Urinary bladder (tissue), 4 donors: ENCODE measurements at places on chromosomes 1 and 21. TPM values are rescaled to one million over a fixed set of nuclear protein-coding genes. Genes with fewer than 3 reads are reported as not detected.

The MAP10 gene
- polyA plus RNA-seq = 2.4 TPM

GRCh38 chr1:61967750-61968149 is 225.5 kb downstream of the PATJ start:
- DNase-seq = no peak

The CRYBG2 gene
- polyA plus RNA-seq = 3.3 TPM

The ANKRD65 gene
- 17.7 TPM for polyA plus RNA-seq

DNA sequence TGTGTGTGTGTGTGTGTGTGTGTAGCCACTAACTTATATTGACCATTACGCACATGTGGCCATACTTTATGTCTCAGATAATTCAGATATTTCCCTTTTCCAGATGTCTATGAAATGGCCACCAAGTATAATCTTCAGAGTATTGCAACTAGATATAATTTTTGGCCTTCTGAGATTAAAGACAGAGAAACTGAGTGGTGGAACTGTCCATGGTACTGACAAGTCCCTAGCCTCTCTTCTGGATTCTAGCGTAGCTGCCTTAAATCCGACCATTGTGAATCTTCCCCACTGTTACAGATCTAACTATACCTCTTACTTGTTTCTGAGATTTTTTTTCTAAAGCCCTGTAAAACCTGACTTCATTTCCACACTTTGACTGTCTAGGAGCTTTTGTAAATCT is 100.0 kb upstream of the SERTAD4 start:
- DNase-seq = no peak

GRCh38 chr1:154221278-154222001 is 685 bp downstream of the UBAP2L start:
- DNase-seq = peak; percentile 13

The ZBTB8B gene
- 0.04 TPM for polyA plus RNA-seq

The HSF2BP gene
- 0.37 TPM for polyA plus RNA-seq

DNA sequence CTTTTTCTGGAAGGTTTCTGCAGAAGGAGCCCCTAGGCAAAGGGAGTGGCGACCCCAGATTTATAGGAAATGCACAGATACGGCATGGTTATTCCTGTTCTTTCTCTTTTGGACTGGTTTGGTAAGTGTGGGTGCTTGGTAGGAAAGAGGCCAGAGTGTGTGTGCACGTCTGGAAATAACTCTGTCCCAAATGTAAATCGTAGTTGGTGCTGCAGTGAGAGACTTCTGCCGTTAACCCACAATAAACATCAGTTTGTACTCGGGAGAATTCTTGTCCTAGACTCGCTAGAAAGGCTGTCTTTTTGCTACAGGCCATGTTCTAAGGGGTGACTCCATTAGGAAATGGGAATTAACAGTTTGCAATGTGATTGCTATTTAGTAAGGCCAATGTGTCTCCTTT is 779 bp downstream of the SLC44A3 start:
- no peak for DNase-seq

The PAX7 gene
- not detected for polyA plus RNA-seq

DNA sequence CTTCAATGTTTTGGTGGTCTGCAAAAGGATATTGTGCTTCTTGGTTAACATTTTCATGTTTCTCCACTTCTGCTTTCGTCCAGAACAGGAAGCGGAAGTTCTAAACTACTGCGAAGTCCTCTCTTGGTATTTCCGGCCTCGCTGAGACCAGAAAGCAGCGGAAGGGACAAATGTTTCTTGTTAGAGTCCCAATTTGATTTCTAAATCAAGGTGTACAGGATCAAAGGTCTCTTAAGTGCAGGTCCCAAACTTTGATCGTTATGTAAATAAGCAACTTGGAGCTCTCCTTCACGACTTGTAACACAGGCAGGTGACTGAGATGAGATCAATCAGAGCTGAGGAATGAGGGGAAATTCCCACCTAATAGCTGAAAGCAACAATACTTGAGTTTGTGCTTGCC is 40.1 kb upstream of the HMCN1 start:
- DNase-seq = no peak

DNA sequence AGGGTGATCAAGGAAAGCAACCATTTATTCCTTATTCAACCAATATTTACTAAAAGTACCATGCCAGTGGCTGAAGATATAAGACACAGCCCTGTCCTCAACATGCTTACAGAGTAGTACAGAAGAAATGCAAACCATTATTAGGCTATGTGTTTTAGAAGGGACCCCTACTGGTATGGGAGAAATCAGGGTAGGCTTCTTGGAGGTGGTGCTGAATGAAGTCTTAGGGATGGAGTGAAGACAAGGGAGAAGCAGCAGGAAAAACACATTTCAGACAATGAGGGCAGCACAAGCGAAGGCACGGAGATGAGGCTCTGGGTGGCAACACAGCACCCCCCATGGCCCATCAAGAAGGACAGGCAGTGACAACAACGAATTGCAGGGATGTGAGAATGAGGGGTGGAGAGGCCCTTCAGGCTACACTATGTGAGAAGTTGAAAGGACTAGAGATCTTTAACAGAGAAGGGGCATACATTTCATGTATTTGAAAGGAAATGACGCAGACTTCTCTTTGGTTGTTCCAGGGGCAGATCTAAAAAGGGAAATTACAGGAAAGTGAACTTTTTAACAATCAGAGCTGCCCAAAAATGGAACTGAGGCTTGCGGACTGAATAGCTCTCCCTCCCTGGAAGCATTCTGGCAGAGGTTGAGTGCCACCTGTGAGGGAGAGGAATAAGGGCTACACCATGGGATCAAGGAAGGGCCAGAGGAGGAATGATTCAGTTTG is 16.8 kb upstream of the CD58 start:
- no peak for DNase-seq

- DNase-seq = no peak
Measured at GRCh38 chr21:36747041-36747814, 48.3 kb downstream of the SIM2 start.

DNA sequence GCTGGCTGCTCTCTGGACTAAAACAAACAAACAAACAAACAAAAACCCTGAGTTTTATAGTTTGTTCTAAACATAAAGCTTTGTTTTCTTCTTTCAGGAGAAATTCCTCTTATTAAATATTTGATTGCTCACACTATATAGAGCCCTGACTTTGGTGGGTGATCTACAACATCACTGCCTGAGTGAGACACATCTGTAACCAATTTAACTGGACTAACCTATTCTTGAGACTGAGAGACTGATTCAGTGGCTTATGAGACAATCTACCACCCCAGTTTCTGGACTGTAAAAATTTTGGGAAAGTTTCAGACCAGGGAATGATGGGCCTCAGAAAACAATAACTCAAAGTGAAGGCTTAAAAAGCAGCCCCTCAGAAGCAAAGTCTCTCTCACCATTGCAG is 537.0 kb downstream of the NEGR1 start:
- DNase-seq = no peak

GRCh38 chr1:94927405-94928175 is 680 bp upstream of the CNN3 start:
- DNase-seq = no peak

- DNase-seq = no peak
Measured at GRCh38 chr1:23905461-23906025, 7.6 kb downstream of the CNR2 start.

- DNase-seq = no peak
Measured at GRCh38 chr1:18999359-18999758, 42.9 kb upstream of the IFFO2 start.

GRCh38 chr21:26443867-26444266 is 129.2 kb downstream of the CYYR1 start:
- DNase-seq = no peak

The KIF26B gene
- polyA plus RNA-seq = 0.62 TPM

The CRNN gene
- not detected for polyA plus RNA-seq

- DNase-seq = no peak
Measured at GRCh38 chr1:79633456-79633855, 626.9 kb upstream of the ADGRL4 start.

The C1orf115 gene
- polyA plus RNA-seq = 9.5 TPM

The SHISAL2A gene
- polyA plus RNA-seq = 0.20 TPM

The CELA2A gene
- polyA plus RNA-seq = not detected

DNA sequence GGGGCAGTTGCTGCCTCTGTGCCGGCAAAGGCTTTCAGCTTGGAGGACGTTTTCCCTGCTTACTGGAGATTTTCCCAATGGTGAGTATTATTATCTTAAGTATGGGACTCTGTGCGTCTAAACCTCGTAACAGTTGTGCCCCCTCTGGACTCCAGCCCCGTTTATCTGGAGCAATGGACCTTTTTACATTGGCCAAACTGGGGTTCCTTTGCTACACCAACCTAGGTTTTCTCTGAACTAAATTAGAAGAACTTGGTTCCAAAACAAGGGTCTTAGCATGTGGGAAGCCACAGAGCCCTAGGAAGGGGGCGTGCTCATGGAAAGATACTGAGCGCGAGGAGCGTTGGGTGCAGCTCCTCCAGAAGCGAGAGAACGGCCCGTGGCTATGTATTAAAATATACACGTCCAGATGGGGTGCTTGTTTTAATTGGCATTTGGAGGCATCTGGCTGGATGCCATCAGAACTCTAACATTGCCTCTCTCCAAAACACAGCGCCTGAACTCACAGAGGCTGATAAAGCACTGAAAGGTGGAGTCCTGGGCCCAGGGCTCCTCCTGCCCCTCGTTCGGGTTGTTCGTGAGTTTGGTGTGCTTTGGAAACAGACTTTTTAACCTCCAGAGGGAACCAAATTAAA is 28.4 kb downstream of the POFUT2 start:
- DNase-seq = no peak

The LMX1A gene
- polyA plus RNA-seq = 0.29 TPM

The AIRE gene
- polyA plus RNA-seq = 0.03 TPM

DNA sequence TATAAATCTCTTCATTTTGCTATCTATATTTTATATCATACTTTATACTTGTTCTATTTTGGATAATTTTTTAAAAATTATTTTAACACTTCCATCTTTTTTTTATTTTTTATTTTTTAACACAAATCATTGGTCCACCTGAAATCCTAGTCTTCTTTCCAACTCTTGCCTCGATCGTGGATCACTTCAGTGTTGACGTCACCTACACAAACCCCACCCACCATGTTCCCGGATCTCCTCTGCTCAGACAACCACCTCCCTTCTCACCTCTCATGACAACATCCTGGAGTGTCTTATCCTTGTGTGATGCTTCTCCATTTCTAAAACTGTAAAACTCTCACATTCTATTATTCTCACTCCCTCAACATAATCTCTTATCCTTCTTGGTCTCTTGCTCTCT is 34.1 kb upstream of the BTG3 start:
- DNase-seq = no peak

- DNase-seq = peak; percentile 3
Measured at GRCh38 chr1:51518586-51519047, 449 bp downstream of the EPS15 start.

DNA sequence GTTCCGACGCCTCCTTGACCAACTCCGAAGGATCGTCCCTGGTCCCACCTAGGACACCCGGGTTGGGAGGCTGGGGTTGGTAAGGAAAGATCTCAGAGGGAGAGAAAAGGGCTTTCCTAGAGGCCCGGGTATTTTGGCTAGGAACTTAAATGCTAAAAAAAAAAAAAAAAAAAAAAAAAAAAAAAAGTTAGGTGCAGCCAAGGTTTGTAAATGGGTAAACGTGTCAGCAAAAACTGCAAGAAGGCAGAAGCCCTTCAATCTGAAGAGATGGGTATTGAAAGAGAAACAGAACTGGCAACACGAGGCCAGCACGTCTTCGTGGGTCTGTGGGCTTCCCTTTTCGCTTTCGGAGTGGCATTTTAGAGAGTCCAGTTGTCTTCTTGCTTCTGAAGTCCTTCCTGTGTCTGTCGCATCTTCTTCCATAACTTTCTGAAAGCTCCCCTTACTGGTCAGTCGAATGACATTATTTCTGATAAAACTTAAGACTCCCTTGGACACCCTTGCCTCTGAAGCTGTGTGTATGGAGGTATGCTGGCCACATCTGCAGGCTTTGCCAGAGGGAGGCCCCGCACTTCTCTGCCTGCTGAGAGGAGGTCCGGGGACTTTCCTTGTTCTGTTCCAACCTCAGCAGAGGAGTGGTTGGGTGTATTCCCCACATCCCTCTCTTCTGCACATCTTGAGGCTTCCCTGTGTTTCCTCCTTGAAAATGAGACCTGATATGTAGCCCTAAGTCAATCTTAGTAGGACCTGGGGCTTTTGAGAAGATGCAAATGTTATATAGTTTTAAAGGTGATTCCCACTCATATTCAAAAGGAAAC is 745 bp downstream of the RCSD1 start:
- DNase-seq = no peak

The OR2T35 gene
- not detected for polyA plus RNA-seq

GRCh38 chr1:228350831-228351781 is 55.5 kb downstream of the TRIM11 start:
- DNase-seq = no peak

DNA sequence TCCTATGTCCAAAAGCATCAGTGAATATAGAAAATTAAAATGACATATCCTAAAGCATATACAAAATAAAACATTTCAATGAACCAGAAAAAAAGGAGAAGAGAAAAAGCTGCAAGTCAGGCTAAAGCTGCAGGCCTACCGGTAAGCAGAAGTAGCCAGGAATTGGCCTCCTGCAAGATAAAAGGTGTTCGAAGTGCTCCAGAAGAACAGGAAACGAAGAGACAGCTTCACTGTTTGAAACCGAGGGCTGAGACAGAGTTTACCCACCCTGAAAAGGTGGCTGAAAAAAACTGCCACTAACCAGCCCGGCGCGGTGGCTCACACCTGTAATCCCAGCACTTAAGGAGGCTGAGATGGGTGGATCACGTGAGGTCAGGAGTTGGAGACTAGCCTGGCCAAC is 37.4 kb downstream of the NSL1 start:
- no peak for DNase-seq

GRCh38 chr1:40708750-40709099 is 17.2 kb downstream of the NFYC start:
- DNase-seq = no peak

DNA sequence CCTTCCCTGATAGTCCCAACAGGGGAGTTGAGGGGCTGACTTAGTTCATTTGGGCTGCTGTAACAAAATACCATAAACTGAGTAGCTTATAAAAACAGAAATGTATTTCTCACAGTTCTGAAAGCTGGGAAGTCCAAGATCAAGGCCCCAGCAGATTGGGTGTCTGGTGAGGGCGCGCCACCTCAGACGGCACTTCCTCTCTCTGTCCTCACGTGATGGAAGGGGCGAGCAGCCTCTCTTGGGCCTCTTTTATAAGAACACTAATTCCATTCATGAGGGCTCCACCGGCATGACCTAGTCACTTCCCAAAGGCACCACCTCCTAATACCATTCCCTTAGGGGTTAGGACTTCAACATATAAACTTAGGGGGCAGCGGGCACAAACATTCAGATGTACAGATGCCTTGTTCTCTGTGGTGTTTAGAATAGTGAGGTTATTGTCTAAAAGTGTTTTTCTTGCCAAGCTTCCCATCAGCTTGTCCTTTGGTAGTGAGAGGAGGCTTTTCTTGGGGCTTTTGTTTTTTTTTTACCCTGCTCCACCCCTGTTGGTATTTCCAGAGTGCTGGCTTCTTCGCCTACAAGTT is 20.3 kb downstream of the NIPAL3 start:
- no peak for DNase-seq

GRCh38 chr1:219331424-219331823 is 157.7 kb downstream of the LYPLAL1 start:
- no peak for DNase-seq

- DNase-seq = no peak
Measured at GRCh38 chr1:229508823-229509337, 739 bp upstream of the NUP133 start.

DNA sequence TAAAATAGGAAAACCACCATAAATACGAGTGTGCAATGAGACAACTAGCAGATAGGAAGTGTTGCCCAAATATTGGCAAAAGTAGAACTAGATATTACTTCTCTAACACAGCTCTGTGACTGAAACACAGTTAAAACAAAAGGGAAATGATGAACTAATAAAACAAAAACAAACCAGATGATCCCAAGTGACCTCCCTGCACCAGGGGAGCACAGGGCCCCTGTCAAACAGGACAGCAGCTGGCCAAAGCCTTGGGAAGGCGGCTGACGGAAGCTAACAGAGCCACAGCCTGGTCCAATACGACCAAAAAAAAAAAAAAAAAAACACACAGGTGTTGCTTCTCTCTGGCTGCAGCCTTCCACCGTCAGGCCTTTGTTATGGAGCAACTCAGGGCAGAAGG is 17.8 kb downstream of the ZBTB17 start:
- DNase-seq = no peak
